ENCODE measurements at places on chromosomes 4 and X. TPM values are rescaled to one million over a fixed set of nuclear protein-coding genes. Genes with fewer than 3 reads are reported as not detected.

DNA sequence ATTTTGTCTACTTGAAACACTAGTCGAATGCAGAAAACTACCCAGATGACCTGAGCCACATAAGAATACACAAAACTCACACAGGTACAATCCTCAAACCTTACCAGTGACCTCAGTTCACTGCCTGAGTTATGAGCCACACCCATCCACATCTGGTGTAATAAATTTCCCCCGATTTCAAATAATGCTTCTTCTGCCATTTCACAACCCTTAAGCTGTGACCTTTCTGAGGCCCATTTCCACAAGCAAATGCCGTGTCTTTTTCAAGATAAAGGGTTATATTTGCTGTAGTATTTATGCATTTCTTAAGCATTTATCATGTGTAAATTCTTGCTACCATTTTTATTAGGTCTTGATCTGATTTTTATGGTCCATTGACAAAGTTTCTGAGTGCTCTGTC is 1.8 kb upstream of the ARHGEF38 start:
- no peak for DNase-seq

DNA sequence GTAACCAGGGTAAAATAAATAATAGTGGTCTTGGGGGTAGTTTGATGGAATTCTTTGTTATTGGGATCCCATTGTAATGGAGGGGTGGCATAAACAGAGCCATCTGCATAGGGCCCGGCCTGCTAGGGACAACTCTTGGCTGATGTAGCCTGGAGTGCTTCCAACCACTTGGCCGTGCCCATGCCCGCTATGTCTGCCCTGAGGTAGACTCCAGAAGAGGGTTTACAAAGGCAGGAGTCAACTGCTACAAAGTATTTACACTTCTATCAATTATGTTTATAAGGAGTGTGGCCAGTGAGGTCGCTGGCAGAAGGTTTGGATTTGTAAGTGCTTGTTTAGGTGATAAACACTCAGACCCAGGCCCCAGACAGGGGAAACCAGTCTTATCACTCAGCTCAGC is 8.1 kb downstream of the RASL11B start:
- DNase-seq: no peak

DNA sequence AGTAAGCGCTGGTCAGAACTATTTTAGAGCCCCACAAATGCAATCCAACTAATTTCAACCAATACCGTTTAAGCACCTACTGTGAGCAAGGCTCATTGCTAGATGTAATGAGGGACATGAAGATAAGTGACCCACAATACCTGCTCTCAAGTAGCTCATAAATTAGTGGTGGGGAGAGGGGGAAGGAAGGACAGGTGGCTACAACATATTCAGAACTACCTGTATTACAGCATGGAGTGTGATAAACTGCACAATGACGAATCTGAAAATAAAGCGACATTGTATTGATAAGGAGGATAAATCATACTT is 311.6 kb upstream of the DIAPH2 start:
- no peak for DNase-seq

- DNase-seq: peak; percentile 74
These were observed 6.7 kb upstream of the ART3 start for GRCh38 chr4:76067652-76068286.

DNA sequence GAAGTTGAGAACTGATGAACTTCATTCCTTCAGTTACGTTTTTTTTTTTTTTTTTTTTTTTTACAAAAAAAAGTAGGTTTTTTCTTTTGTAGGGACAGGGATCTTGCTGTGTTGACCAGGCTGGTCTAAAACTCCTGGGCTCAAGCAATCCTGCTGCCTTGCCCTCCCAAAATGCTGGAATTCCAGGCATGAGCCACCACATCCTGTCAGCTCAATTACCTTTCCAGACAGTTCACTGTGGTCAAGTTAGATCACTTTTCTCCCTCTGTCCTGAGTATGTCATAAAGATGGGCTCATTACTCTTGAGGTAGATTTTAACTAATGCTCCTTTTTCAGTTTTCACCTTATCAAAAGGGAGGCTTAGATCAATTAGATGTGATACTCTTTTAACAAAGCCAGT is 10.8 kb upstream of the NR3C2 start:
- DNase-seq: no peak

DNA sequence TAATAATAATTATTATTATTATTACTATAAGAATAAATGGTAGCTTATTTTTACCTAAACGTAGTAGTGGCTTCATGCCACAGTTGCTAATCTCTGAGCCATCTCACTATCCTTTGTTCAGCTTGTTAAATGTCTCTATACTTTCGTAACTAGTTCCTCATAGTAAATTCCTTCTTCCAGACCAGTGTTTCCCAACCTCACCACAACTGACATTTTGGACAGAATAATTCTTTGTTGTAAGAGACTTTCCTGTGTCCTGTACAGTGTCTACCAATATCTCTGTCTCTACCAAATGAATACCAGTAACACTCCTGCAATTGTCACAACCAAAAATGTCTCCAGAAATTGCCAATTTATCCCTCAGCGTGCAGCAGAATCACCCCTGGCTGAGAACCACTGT is 1040.9 kb downstream of the DMD start:
- no peak for DNase-seq

DNA sequence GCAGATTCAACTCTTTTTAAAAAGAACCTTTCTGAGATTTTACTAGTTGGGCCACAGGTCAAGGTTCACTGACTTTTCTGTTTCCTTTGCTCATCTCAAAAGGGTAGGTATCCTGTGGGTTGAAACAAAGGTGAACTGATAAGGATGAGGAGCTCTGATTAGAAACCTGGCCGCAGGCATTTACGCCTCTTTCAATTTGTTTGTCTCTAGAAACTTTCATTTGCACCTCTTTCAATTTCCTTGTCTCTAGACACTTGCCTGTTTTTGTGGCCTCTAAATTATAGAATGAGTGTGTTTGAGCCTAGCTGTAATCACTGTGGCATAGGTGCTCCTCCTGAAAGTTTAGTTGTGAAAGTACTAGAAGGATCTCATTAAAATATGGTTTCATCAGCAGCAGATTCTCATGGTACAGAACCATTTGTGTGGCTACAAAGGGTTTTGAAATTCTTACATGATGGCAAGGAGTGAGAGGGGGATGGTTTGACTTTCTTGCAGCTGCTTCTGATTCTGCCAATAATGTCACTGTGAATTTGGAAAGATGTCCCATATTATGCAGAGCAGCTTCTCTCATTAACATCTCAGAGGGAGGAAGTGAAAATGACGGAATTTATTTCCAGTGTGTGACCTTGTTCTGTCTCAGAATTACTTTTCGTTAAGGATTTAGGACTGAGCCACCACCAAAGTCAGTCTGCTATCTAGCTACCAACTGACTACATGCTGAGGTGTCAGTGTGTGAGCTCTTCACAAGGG is 142.2 kb downstream of the SH2D1A start:
- no peak for DNase-seq

- DNase-seq: no peak
These were observed 40.2 kb upstream of the FAM9C start for GRCh38 chrX:13084611-13085010.

DNA sequence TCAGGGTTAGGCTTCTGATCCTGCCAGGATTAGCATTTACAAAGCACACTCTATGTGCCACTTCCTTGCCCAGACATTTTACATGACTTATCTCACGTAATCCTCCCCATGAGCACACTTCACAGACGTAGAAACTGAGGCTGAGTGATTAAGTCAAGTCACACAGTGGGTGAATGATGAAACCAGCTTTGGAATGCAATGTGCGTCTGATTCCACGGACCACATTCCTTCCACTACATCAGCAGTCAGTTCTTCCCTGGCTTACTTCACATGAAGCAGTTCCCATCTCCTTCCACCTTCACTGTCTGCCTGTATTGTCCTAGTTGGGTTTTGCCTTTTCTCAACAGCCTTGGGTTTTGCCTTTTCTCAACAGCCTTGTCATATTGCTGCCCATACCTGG is 134.3 kb upstream of the PPARGC1A start:
- DNase-seq: no peak

- DNase-seq: no peak
These were observed at the start of gene ACTRT1 for GRCh38 chrX:128052303-128052702. TSS of gene ACTRT1 (minus strand) at chrX:128052403. CDS start at chrX:128052206, 197 bp downstream.

DNA sequence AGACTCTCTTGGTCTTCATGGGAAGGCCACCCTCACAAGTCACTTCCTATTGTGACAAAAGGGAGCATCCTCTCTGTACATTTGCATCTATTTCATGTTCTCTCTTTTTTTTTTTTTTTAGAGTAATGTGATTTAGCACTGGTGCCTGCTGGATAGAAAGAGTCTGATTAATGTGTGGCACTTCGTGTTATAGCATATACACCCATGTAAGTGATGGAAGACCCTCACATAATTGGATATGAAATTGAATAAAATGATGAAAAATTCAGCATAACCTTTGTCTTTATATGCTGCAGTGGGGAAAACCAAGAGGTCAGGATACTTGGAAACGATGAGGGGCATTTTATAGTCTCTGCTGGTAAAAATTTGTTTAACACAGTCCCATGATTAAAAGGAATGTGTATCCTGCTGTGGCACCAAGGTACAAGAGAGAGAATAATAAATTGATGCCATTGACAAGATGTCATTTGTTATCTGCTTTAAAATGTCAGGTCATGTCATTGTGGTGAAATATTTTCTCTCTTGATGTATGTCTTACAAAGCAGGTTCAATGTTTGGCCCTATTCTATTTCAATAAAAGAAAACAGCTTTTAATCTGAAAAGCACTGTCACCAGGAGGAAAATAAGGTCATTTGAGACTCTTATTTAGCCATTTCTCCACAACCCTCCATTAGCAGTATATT is 1115.4 kb downstream of the STPG2 start:
- no peak for DNase-seq

DNA sequence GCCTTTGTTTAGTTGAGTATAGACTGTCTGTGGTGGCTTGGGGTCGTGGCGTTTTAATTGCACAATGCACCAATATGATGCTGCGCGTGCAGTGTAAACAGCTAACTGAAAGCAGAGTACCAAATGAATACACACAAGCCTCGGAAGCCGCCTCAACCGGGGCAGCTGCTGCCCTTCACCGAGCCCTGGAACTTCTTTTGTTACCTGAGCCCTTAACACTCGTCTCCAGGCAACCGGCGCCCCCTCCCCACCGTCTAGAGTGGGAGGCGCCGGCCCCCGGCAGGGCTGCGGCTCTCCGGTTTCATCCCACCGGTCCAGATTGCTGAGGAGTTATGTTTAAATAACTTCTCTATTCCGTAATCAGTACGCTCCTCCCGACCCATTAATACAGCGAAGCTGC is 173.2 kb upstream of the TBL1X start:
- no peak for DNase-seq

GRCh38 chr4:180625653-180626052 is 1617.5 kb upstream of the TENM3 start:
- no peak for DNase-seq

- no peak for DNase-seq
These were observed 3.2 kb downstream of the CXorf65 start for GRCh38 chrX:71103110-71103983.

GRCh38 chr4:118254368-118254767 is 98.4 kb downstream of the PRSS12 start:
- no peak for DNase-seq

DNA sequence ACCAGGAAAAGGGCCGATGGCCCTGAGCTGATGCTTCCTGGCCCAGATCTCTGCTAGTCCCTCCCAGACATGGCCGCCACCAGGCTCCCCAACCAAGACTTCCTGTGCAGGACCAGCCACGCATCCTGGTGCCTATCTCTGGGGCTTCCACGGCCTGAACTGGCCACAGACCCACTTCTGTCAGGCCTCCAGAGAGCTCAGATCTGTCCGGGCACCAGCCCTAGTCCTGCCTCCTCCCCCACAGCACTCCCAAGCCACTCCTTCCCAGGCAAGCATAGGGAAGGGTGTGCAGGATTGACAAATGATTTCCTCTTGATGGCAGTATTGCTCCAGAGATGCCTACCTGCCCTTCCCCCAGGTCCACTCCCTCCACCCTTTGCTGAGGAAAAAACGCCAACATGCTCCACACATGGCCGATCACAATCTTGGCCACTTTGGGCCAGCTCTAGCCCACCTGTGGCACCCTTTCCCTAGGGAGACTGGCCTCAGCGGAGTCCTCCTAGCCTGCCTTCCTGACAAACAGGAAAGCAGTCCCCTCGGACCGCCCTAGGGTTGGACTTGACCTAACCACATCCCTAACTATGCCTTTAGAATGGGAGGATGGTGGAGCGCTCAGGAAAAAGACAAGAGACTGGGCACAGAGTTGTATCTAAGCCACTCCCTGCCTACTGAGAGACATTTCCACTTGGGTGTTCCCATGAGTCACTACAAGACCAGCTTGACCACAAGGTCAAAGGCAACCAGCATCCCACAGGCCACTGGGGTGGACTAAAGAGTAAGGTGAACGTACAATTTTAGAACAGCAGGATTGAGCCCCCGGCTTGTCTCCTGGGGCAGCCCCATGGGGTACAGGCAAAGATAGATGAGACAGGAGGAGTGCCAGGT is 277.5 kb upstream of the AGTR2 start:
- peak; percentile 60 for DNase-seq

GRCh38 chr4:4709736-4710135 is 149.7 kb upstream of the MSX1 start:
- DNase-seq: no peak

DNA sequence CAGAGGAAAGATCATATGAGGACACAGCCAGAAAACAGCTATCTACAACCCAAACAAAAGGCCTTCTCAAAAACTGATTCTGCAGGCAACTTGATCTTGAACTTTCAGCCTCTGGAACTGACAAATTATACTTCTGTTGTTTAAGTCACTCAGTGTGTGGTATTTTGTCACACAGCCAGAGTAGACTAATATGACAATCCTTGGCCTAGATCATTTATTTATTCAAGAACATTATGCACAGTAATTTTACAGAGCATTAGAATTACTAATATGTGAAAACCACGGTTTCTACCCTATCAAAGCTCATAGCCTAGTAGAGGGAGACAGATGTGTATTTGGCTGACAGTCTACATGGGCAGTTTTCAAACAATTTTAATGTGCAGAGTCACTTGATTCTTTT is 167.8 kb upstream of the PCDH18 start:
- no peak for DNase-seq

- DNase-seq: no peak
These were observed at the start of gene GPR101 for GRCh38 chrX:137033774-137034507. TSS of gene GPR101 (minus strand) at chrX:137033995. CDS start at chrX:137031674, 2,321 bp downstream.

- peak; percentile 65 for DNase-seq
These were observed 746 bp downstream of the PPAT start for GRCh38 chr4:56434599-56435139.

GRCh38 chr4:142776026-142776425 is 70.1 kb downstream of the INPP4B start:
- DNase-seq: no peak

GRCh38 chrX:150361777-150362351 is 1.3 kb upstream of the MAMLD1 start:
- no peak for DNase-seq

The EGFL6 gene
- total RNA-seq: not detected

The ARHGEF38 gene
- total RNA-seq: not detected

The ENPP6 gene
- not detected for total RNA-seq

The GAB3 gene
- total RNA-seq: 13.5 TPM

The ARL13A gene
- not detected for total RNA-seq

The HOPX gene
- 7.8 TPM for total RNA-seq

The TMEM150C gene
- 14.2 TPM for total RNA-seq

The FGFBP1 gene
- not detected for total RNA-seq

The GLRA2 gene
- not detected for total RNA-seq

The FRMD7 gene
- not detected for total RNA-seq

The PQBP1 gene
- 44.4 TPM for total RNA-seq
